ENCODE measurements at places on chromosomes 3 and 15. TPM values are rescaled to one million over a fixed set of nuclear protein-coding genes. Genes with fewer than 3 reads are reported as not detected.

GOLGA8S gene
- 0.50 TPM for total RNA-seq

MAP1A gene
- 13.9 TPM for total RNA-seq

PHLDB2 gene
- total RNA-seq = 36.0 TPM

TOP2B gene
- 203 TPM for total RNA-seq

CCDC54 gene
- total RNA-seq = not detected

TMED3 gene
- total RNA-seq = 59.1 TPM

FAM81A gene
- total RNA-seq = 1.0 TPM

SEMA3G gene
- total RNA-seq = 0.66 TPM

SEMA7A gene
- 4.6 TPM for total RNA-seq

CPA3 gene
- not detected for total RNA-seq

SPATA12 gene
- not detected for total RNA-seq

EPHA6 gene
- total RNA-seq = 39.5 TPM

SI gene
- total RNA-seq = not detected

CACNA2D2 gene
- 9.9 TPM for total RNA-seq

ADAMTS7 gene
- total RNA-seq = 98.7 TPM

- no peak for DNase-seq
These were observed 175.3 kb downstream of the XXYLT1 start for GRCh38 chr3:195095704-195096036.

DNA sequence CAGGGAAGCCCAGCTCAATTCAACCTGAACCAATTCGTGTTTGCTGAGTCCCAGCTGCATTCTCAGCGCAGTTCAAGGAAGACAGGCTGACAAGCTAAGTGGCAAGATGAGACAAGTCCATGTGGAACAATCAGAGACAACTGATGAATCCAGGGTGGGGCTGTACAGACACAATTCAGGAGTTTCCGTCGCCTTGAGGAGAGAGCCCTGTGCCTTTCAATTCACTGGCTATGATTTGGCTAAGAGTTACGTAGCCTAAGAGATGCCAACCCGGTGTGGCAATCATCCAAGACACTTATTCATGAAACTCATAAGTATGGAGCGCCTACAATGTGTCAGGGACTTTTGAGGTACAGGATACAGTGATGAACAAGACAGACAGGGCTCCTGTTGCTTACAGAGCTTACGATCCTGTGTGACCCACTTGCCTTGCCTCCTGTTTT is 15.5 kb upstream of the ZBED2 start:
- no peak for DNase-seq

- no peak for DNase-seq
These were observed 7.8 kb upstream of the UBP1 start for GRCh38 chr3:33447958-33448357.

DNA sequence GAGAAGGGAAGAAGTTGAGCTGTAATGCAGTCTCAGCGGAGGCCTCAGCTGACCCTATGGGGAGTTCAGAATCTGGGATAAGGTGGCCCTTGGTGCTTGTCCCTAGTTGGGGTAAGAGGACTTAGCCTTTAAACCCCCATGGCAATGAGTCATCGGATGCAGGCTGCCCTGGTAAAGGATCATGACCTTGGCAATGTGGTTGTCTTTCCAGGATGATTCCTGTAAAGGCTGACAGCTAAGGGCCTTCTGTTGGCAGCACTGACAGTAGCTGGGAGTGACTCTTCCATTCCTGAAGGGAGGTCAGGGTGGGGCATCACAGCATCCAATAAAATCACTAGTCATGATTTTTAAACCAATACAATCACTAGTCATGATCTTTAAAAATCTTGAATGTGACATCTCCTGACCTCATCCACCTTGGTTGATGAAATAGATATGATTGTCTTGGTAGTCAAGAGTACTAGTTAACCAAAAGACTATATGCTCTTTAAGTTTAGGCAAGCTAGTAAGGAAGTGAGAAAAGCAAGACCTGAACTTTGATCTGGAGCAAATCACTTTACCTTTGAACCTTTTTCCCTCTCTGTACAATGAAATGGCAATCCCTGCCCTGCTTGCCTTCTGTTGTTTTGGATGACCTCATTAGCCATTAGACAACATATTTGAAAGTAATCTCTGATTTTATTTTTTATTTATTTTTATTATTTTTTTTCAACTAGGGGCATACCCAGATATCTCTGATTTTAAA is 71.3 kb upstream of the CACNA1D start:
- no peak for DNase-seq

- no peak for DNase-seq
These were observed 10.4 kb downstream of the PODXL2 start for GRCh38 chr3:127639173-127640041.

DNA sequence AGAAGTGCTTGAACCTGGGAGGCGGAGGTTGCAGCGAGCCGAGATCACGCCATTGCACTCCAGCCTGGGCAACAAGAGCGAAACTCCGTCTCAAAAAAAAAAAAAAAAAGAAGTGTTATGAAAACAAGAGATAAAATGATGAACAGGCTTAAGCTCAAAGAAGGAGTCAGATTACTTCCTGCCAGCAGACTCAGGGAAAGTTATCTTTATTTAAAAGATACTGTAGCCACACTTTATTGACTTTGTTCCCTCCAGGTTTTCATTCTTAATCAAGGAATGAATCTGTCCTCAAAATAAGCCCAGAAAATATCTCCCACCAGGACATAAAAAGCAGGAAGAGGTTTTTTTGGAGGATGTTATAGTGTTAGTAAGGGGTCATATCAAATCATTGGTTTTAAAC is 176.5 kb upstream of the KCNMB2 start:
- no peak for DNase-seq

DNA sequence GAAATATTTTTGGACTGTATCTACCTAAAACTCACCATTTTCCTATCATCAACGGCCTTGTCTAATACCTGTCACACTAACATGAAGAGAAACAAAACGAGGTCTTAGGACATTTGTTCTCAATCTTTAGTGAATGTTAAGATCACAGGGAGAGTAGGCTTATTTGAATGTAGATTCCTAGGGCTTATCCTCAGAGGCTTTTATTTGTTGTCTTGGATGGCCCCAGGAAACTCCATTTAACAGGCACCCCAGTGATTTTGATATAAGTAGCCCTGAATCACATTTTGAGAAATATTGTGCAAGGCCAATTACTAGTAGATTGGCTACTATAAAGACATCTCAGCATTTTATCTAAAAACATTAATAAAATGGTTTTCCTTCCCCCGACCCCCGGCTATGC is 367.4 kb downstream of the GAP43 start:
- DNase-seq = no peak

DNA sequence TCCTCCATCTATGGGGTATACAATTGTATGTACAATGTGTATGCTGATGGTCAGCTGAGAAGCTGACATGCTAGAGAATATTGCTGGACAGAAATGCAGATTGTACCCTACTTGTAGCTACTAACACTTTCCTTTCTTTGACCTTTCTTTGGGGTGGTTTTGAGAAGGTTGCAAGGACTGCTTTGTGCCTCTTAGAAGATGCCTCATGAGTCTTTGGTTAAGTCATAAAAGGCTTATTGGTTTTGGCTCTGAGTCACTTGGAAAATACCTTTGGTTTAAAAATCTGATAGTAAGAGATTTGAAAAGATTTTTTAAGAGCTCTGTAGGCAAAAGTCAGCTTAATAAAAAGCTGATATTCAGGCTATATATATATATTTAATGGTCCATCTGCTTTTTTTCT is 71.5 kb downstream of the ZMAT3 start:
- no peak for DNase-seq

DNA sequence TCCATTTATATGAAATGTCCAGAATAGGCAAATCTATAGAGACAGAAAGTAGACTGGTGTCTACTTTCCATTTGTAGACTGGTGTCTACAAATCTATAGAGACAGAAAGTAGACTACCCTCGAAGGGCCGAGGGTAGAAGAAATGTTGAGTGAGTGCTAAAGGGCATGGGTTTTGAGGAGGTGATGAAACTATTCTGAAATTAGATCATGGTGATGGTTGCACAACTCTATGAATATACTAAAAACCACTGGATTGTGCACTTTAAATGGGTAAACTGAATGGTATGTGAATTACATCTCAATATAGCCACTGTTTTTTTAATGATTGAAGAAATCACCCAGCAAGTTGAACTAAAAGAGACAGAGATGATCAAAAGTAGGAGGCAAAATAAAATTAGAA is 27.9 kb downstream of the TP53BP1 start:
- no peak for DNase-seq

DNA sequence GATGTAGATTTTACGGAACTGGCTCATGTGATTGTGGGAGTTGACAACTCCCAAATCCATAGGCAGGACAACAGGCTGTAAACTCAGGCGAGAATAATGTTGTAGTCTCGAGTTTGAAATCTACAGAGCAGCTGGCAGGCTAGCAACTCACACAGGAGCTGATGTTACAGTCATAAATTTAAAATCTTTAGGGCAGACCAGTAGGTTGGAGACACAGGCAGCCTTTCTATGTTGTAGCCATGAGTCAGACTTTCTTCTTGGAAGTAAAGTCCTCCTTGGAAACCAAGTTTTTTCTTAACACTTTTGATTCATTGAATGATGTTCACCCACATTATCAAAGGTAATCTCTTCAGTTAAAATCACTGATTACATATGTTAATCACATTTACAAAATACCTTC is 89.1 kb upstream of the ALCAM start:
- no peak for DNase-seq

GRCh38 chr15:99536422-99537040 is 29.3 kb upstream of the MEF2A start:
- no peak for DNase-seq

GRCh38 chr3:105780107-105780506 is 88.7 kb downstream of the CBLB start:
- DNase-seq = no peak

- DNase-seq = no peak
These were observed 9.6 kb upstream of the FLNB start for GRCh38 chr3:57998366-57999283.

- DNase-seq = peak; percentile 53
These were observed 193.9 kb upstream of the UBE2E1 start for GRCh38 chr3:23611737-23612295.

DNA sequence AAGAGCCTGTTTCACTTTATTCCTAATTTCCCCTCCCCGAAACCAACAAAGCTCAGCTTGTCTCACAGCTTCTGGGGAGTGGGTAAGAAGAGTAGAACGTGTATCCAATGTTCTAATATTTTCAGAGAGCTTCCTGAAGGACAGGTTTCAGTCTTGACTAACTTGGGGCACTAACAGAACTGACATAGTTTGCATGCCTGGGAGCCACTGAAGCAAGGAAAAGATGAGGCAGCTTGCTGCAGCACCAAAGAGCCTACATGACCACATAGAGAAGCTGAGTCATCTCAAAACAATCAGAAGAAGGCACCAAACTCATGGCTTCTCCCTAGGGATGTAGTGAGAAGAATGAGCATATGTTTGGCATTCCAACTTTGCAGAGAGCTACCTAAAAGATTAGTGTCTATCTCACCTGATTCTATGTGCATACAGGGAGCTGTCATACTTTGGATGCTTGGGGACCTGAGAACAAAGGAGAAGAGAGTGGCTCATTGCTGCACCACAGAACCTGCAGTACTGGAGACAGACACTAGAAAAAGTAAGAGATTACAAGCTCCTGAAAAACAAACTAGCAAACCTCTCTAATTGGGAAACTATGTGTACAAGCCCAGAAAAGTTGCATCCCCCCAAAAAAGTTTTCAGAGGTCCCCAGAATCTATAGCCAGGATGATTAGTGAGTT is 86.9 kb downstream of the DCLK3 start:
- DNase-seq = no peak

GRCh38 chr3:141020143-141020830 is 30.9 kb upstream of the SPSB4 start:
- DNase-seq = no peak

DNA sequence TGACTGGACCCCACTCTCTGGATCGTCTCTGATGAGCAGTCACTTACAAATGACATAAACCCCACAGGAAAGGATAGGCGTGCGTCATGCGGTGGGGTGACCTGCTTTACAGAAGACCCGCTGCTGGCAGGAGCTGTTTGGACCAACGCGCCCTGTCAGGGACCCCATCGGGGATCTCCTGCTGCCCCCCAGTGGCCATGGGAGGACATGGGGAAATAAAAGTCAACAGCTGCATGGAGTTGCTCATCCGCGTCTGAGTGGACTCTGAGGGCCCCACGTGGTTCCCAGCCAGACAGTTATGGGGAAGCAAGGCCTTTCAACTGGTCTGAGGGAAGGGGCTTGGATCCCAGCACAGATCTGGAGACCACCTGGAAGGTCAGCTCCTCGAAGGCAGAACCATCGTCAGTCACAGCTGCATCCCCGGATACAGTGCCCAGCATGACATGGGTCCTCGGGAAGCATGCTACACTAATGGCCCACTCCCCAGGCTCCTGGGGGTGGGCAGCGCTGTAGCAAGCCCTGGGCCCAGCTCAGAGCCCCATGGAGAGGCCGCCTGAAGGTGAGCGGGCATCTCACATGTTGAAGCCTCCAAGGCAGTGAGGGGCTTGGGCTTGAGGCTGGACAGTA is 32.1 kb downstream of the PTH1R start:
- peak; percentile 72 for DNase-seq

DNA sequence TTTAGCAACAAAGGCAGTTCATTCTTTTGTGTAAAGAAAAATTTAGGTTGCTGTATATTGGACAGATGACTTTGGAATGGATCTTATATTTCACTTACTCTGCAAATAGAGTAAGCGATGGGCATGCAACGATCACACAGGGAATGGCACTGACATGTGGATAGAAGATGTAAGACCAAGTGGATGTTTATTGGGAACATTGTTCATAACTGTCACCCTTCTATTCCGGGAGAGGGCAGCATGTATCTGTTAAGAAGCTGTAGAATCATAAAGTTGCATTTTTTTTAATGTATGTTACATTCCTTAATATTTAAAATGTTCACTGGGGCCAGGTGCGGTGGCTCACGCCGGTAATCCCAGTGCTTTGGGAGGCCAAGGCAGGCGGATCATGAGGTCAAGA is 41.2 kb downstream of the HPS3 start:
- DNase-seq = no peak

DNA sequence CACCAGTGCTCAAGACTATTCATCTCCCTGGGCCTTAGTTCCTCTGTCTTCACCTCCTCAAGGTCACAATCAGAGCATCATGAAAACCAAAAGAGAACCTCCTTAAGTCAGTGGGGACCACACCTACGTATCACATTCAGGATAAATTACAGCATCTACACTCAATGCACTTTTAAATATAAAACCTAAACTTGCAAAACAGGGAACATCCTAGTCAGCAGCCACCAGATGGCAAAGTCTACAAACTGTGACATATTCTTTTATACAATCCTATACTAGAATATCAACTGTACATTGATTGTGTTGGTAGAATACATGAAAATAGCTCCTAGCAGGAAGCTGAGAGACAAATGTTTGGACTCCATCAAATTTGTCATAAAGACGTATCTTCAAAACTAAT is 7.9 kb downstream of the KIF9 start:
- DNase-seq = no peak

GRCh38 chr3:112908252-112908651 is 61.6 kb upstream of the CD200R1L start:
- no peak for DNase-seq
